ENCODE measurements at places on chromosomes 4 and X.
A peak's percentile ranks its signal among the peaks of the same experiment; 100 is the strongest.

GRCh38 chrX:109830704-109831206 lies 97.7 kb upstream of the ACSL4 start:
- DNase-seq: no peak

DNA sequence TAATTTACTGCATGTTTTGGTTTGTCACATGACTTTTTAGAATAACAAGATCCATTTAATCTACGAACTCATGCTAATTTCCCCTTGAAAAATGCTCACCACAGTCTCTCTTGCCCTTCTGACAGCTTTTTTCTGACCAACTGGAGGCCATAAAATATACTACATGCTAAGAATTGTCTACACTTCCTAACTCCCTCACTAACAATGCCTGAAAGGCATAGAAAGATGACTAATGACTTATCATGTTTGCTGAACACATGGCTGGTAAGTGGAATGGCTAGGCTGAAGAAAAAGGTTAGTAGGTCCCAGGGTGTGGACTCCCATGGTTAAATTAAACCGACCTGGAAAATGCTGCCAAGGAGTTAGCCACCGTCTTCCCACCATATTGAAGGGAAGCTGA lies 309.9 kb downstream of the SPOCK3 start:
- no peak for DNase-seq

DNA sequence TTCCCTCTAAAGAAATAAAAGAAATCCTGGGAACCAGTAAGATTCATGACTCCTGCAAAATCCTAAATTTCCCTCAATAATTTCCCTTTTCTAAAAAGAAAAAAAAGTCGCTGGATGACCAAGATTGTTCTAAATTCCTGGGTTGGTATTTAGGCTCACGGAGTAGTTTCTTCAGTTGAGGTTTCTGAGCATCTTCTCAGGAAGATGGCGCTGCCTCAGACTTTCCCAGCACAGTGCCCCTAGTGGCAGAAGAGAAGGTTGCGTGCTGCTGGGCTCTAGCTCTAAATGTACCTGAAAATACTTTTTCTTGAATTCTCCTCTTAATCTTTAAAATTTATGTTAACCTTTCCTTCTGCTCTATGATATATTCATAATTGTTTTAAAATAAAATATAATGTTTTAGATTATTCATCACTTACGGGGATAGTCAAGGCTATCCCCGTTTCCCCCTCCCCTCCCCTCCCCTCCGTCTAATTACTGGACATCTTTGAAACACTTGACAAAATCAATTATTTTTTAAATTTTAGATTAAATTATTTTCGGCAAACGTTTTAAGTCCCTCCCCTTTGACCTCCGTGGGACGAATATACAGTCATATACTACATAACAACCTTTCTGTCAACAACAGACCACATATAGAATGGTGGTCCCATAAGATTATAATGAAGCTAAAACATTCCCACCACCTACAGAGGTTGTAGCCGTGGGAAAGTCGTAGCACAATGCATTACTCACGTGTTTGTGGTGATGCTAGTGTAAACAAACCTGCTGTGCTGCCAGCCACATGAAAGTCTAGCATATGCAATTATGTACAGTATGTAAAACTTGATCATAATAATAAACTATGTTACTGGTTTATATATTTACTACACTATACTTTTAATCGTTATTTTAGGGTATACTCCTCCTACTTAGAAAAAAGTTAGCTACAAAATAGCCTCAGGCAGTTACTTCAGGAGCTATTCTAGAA lies 41.0 kb upstream of the GATB start:
- DNase-seq: peak; percentile 66

DNA sequence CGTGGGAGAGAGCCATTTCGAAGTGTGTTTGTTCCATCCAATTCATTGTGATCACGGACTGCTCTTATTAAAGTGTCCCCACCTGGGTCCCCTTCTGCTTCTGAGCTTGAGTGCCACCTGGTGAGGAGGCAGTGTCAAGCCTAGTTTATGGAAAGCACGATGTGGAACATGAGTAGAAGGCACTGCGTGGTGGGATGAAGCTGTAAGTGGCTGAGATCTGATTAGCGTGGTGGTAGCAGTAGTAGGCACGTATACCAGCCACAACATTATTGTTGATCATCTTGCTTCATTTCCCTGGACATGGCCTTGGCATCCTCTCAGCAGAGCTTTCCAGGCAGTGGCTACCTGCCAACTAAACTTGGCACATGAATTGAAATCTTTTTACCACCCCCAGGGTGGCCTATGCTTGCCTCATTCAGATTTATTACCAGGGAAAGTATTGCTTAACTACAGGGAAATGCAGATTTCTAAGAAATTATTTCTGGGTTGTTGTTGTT lies 46.4 kb downstream of the GPAT3 start:
- no peak for DNase-seq

DNA sequence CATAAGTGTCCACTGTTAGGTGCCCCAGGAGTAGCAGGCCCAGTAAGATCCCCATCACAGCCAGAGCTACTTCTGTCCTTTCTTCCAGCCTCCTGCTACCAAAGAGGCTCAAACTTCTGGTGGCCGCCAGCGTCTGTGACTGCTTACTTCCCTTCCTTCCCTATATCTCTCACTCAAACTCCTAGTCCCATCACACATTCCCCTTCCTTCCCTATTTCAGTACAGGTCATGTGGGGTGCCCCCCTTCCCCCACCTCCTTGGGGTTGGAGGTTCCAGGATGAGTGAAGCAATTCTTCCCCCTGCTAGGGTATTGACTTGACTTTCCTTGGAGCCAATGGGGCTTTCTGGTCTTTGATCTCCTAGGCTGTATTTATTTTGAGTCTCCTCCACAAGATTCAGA lies at the start of gene VSIG4:
Gene VSIG4 (minus strand): TSS at position 137 of the 400 bp plus-strand sequence. CDS start 82 bp downstream, at position 55.
- no peak for DNase-seq

DNA sequence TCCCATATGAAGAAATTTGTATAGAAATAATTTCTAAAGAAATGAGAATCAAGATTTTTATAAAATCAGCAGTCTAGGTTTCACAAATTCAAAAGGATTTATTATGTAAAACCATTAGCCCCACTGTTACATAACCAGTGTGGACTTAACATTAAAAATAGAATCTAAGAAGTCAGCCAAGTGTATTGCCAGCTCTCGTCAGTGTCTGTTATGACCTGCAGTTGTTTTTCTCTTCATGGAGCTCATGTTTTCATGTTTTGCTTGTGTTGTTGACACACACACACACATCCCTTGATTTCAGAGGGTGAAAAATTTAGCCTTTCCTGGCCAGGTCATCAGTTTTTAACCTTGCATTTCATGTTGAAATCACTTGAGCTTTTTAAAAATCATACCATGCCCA lies 39.5 kb downstream of the USP38 start:
- no peak for DNase-seq

GRCh38 chrX:108699368-108699767 lies 37.0 kb downstream of the IRS4 start:
- DNase-seq: peak; percentile 33

DNA sequence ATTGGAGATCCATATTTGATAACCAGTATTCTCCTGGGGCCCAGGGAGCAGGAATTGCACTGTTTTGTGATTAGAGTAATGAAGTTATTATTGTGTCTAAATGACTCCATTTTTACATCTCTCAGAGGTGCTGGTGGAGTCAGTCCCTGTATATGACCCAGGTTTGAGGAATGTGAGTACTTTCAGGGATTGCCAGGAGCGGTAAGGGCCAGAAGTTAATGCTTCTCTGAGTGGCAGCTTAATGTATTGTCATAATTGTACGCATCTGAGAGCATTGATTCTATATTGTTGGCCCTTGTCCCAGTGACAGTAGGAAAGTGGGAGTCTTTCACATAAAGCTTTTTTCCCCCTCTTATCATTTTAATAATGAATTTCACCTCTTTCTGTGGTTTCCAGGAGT lies 146.2 kb downstream of the GATB start:
- DNase-seq: no peak

- DNase-seq: peak; percentile 14
Observed at GRCh38 chr4:142475663-142476062, 370.4 kb downstream of the INPP4B start.

DNA sequence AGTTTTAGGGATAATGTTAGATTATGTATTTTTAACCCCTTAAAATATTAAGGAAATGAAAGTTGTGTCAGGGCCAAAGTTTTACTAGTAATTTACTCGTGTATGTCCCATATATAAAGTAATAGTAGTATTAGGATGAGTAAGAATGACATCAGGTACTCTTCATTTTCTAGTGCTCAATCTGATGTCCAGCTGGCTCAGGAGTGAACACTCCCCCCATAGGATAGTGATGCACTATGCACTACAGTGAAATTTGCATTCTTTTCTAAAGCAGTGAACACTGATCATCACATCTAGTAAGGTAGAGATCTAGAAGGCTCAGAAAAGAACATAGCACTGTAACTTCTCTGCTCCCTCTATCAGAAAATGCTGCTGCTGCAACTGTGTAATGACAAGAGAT lies 409.7 kb downstream of the GLUD2 start:
- DNase-seq: no peak

- no peak for DNase-seq
Observed at GRCh38 chr4:81606801-81607501, 135.2 kb upstream of the RASGEF1B start.

DNA sequence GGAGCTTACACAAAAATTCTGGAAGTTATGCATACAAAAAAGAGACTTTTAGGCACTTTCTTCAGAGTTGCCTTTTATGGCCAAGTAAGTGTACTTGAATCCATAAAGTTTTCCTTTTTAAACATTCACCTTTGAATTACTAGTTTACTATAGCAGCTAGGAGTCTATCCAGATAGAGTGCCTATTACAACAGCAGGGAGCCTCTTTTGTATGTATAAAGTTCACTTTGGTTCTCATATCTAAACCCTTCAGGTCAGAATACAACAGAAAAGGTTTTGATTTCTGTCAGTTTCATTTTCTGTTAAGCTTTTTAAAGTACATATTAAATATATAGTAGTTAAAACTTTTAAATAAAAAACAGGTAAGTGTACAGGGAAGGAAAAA lies 51.4 kb upstream of the IL13RA1 start:
- DNase-seq: no peak

DNA sequence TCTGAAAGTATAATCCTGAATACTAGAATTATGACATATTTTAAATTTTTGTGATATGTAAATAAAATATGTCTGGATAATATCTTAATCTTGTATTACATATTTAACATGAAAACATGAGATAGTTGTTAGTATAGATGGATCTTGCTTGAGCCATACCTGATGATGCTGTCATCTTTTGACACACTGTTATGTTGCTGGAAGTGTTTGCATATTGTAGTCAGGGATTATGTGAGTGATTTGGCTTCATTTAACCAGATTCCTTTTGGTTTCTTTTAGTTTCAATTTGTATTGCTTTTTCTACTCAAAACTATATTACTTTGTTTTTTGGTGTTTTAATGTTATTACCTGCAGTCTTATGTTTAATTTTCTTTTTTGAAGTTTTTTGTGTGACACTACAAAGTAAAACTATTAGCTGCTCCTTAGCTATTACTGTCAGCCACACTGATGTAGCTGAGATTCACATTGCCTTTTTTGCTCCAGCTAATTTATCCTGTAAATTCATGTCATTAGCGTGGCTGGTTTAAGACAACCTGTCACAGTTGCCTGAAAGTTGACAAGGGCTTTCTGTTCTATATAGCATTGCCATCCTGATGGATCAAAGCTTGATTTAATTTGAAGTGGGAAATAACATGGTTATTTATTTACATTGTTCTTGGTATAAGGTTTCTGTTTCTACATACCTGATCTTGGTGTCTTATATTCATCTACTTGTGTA lies 33.7 kb downstream of the METAP1 start:
- DNase-seq: no peak

- no peak for DNase-seq
Observed at GRCh38 chr4:108906006-108906405, 143.2 kb upstream of the ETNPPL start.

DNA sequence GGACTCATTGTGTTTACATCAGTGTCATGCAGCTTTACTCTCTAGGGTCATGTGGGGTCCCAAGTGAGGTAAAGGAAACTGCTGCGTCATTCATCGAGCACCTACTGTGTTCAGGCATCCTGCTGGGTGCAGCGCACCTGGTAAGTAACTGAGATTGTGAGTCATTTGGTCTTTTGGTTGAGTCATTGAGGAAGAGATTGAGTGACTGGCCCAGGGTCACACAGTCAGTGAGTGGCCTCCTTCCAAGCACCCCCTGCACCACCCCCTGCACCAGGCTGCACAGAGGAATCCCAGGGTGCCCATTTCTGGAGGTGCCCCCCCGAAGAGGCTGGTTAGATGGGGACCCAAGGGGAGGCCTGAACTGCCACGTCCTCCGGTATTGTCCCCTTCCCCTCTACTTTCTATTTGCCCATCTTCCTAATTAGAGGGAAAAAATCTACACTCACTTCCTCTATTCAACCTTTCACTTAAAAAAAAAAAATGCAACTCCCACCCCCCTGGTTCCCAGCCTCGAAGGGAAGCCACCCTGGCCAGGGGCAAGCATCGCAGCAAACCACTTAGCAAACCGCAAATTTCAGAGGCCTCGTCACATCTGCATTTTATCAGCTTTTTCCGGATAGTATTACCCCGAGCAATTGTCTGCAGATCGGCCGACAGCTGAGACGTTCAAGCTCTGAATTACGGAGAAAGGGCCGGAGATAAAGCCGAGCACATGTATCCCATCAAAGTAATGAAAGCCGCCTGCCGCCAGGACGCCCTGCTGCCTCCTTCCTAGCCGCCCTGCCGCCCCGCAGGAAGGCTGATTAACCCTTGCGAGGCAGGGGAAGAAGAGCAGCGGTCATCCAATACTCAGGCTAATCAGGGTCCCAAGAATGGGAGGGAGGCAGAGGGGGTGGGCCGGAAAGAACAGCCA lies 96.3 kb upstream of the MSX1 start:
- DNase-seq: peak; percentile 90

GRCh38 chrX:102652031-102652688 lies 877 bp downstream of the GPRASP1 start:
- peak; percentile 37 for DNase-seq

- DNase-seq: no peak
Observed at GRCh38 chrX:119423631-119424030, 24.5 kb downstream of the SLC25A43 start.

DNA sequence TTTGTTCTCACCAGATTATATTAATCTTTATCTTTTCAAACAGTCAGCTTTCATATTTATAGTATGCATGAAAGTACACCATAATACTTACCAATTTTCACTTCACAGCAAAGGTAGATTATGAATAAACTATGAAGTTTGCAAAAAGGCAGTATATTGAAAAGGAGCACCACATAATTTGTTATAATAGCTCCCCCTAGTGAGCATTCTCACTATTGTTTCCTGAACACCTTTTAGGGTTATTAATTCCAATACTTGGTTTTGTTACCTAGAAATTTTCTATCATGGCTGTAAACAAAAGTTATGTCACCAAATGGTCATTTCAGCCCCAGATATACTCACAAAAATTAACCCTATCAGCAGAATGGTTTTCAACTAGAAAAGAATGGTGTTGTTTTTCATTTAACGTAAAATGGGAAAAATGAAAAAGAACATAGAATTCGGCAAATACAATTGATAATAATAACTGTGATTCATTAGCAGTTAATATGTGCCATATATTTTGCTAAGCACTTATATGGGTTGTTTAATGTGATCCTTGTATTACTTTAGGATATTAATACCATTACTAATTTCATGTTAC lies 30.2 kb upstream of the NKX6-1 start:
- DNase-seq: peak; percentile 44

DNA sequence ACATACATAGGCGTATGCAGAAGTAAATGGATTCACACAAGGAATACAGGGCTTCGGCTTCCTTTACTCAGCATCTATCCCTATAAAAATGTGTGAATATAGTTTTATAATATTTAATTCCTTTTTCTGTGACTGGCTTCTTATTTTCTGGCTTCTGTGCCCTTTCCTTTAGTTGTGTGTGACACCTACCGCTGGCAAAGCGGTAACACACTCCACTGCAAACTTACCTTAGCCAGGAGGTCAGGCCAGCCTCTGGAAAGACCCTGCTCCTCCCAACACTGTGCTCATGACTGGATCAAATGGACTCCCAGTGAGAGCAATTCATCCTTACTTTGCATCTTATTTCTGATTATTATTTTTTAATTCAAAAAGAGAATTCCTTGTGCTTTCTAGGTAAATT lies 244.2 kb downstream of the ANK2 start:
- no peak for DNase-seq

Measured in activated CD4-positive, alpha-beta T cell treated with anti-CD3 and anti-CD28 coated beads, Interleukin-10, Interleukin-2, amounts not matched to agents 100 ng/mL and 50 ng/mL, durations not matched to agents 16 hours and 8 hours (primary cell).